ENCODE measurements at places on chromosomes 11 and 22. TPM values are rescaled to one million over a fixed set of nuclear protein-coding genes. Genes with fewer than 3 reads are reported as not detected.

- DNase-seq: peak; percentile 62
- H3K27me3 ChIP-seq: no peaks in the 10 kb centered on the region
- H3K27ac ChIP-seq: no peak overlapping the region
- no peaks in the 10 kb centered on the region for H3K36me3 ChIP-seq
Measured at GRCh38 chr11:117931971-117932370, 2.8 kb upstream of the TMPRSS13 start.

GRCh38 chr11:45056529-45056928, 89.9 kb upstream of the PRDM11 start:
- DNase-seq: no peak
- no peaks in the 10 kb centered on the region for H3K36me3 ChIP-seq
- H3K27me3 ChIP-seq: no peaks in the 10 kb centered on the region
- H3K4me3 ChIP-seq: no peak overlapping the region
- no peak overlapping the region for H3K27ac ChIP-seq

DNA sequence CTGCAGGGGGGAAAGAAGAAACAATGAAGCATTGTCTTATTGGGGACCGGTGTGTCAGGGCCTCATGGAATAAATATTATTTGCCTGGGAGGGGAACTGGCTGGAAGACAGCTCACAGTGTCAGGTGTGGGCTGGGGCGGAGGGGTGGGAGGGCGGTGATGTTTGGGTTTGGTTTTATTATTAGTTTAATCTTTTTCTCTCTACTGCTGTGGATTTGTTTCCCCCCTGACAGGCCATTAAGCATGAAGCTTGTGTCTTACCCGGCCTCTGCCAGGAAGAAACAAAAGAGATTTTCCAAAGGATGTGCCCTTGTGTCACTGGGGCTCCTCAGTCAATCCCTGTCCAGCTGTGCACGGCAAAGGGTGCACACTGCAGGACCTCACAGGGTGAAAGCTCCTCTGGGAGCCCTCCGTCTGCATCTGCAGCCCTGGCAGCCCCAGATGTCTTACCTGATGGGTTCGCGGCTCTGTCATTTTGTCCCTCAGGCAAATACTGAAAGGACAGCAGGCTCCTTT, 203.1 kb upstream of the TMEM45B start:
- H3K4me3 ChIP-seq: no peak overlapping the region
- H3K27me3 ChIP-seq: no peaks in the 10 kb centered on the region
- H3K36me3 ChIP-seq: no peaks in the 10 kb centered on the region
- no peaks in the 10 kb centered on the region for H3K4me1 ChIP-seq

DNA sequence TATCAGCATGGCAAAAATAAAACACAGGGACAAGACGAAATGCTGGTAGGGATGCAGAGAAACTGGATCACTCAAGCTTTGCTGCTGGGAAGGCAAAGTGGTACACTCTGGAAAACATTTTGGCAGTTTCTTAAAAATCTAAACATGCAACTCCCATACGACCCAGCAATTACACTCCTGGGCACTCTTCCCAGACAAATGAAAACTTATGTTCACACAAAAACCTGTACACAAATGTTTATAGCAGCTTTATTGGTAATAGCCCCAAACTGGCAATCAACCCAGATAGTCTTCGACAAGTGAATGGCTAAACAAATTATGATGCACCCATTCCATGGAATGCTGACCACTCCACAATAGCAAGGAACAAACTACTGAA, 35.8 kb upstream of the PRR5 start:
- no peaks in the 10 kb centered on the region for H3K4me1 ChIP-seq
- H3K36me3 ChIP-seq: no peaks in the 10 kb centered on the region
- no peak overlapping the region for H3K27ac ChIP-seq
- peaks cover 18% of the 10 kb centered on the region for H3K27me3 ChIP-seq
- H3K4me3 ChIP-seq: no peak overlapping the region
- no peak for DNase-seq

GRCh38 chr22:23222033-23222792, 41.9 kb downstream of the BCR start:
- no peaks in the 10 kb centered on the region for H3K27me3 ChIP-seq
- no peaks in the 10 kb centered on the region for H3K36me3 ChIP-seq
- no peak for DNase-seq
- no peaks in the 10 kb centered on the region for H3K4me1 ChIP-seq
- H3K27ac ChIP-seq: no peak overlapping the region
- H3K4me3 ChIP-seq: no peak overlapping the region

OR51E2 gene
- 2.5 TPM for total RNA-seq

DNA sequence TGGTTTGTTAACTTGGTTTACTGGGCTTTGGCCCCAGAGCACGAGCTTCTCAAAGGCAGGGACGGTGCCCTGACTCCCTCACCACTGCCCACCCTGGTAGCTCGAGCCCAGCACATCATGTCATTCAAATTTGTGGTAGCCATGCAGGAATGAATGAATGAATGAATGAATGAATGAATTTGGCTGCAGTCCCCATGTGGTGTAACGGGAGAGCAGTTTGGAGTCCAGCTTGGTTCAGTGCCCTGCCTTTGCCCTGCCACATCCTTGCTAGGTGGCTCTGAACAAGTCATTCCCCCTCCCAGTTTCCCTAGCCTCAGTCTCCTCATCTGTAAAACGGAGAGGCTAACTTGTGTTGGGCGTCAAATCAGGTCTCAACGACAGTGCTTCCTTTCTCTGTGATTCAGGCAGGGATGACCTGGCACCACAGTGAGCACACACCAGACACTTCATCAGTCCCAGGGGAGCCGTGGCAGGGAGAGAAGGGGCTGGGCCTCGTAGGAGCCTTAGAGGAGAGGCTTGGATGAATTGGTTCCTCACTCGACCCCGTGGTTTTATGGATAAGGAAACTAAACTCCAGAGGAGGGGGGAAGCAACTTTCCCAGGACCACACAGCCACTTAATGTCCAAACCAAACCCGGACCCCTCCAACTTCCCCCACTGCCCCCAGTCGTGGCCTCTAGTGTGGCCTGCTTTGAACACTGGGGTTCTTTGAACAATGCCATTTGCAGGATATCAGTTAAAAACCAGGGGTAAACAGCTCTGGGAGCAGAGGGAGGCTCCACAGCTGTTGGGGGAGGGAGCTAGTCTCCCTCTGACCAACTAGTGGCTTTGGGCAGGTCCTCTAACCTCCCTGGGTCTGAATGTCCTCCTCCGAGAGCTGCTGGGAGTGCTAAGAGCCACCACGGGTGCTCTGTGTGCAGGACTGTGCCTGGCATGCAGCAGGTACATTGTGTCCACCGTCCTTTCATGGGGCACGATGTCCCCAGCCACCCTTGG, 86.2 kb downstream of the CACNA1I start:
- no peak overlapping the region for H3K27ac ChIP-seq
- no peaks in the 10 kb centered on the region for H3K36me3 ChIP-seq
- peaks cover 64% of the 10 kb centered on the region for H3K27me3 ChIP-seq
- no peak overlapping the region for H3K4me3 ChIP-seq
- DNase-seq: no peak

CDC42EP1 gene
- 28.0 TPM for total RNA-seq

LMO1 gene
- 0.66 TPM for total RNA-seq

GRCh38 chr11:19723572-19724342, 11.1 kb downstream of the NAV2 start:
- peak overlapping the region; percentile 73 for H3K27ac ChIP-seq
- no peaks in the 10 kb centered on the region for H3K36me3 ChIP-seq
- peak; percentile 84 for DNase-seq
- peaks cover 88% of the 10 kb centered on the region for H3K4me1 ChIP-seq
- H3K4me3 ChIP-seq: no peak overlapping the region
- H3K27me3 ChIP-seq: no peaks in the 10 kb centered on the region

- peak; percentile 49 for DNase-seq
- no peak overlapping the region for H3K27ac ChIP-seq
- no peaks in the 10 kb centered on the region for H3K36me3 ChIP-seq
- no peak overlapping the region for H3K4me3 ChIP-seq
- H3K27me3 ChIP-seq: no peaks in the 10 kb centered on the region
Measured at GRCh38 chr11:76796511-76797198, 13.5 kb downstream of the TSKU start.

GRCh38 chr22:31451709-31452571, 37.7 kb downstream of the EIF4ENIF1 start:
- H3K4me1 ChIP-seq: no peaks in the 10 kb centered on the region
- no peak for DNase-seq
- no peaks in the 10 kb centered on the region for H3K27me3 ChIP-seq

DNA sequence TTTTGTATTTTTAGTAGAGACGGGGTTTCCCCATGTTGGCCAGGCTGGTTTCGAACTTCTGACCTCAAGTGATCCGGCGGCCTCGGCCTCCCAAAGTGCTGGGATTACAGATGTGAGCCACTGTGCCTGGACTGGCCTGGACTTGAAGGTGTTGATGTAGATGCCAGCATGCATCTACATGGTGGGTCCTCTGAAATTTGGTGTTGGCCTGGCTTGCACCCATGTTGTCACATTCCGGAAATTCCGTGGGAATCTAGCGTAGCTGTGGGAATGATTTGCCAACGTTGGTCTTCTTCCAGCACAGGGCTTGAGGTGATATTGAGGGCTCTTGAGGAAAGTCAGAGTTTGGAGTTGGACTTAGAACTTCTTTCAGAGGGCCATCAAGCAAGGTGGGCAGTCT, 6.5 kb downstream of the PACS1 start:
- no peak for DNase-seq
- peaks cover 40% of the 10 kb centered on the region for H3K4me1 ChIP-seq
- no peak overlapping the region for H3K27ac ChIP-seq
- H3K27me3 ChIP-seq: no peaks in the 10 kb centered on the region
- no peak overlapping the region for H3K4me3 ChIP-seq
- H3K36me3 ChIP-seq: no peaks in the 10 kb centered on the region

DNA sequence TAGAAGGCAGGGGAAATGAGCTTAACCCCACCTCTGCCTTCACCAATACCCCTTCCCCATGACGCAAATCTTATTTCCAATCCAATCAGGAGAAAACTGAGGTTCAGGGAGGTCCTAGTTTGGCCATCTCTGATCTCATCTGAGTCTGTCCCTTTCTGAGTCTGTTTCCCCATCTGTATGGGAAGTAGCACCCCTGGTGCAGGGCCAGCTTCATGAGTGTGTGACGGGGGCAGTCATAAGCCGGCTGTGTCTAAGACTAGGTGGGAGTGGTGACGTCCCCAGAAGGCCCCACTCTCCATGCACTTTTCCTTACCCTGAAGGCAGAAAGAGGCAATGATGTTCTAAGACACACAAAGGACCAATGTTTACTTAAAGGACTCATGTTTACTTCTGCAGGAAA, 72.3 kb downstream of the MN1 start:
- no peak overlapping the region for H3K27ac ChIP-seq
- H3K4me1 ChIP-seq: no peaks in the 10 kb centered on the region
- H3K36me3 ChIP-seq: no peaks in the 10 kb centered on the region

TNNI2 gene
- total RNA-seq: not detected

DNA sequence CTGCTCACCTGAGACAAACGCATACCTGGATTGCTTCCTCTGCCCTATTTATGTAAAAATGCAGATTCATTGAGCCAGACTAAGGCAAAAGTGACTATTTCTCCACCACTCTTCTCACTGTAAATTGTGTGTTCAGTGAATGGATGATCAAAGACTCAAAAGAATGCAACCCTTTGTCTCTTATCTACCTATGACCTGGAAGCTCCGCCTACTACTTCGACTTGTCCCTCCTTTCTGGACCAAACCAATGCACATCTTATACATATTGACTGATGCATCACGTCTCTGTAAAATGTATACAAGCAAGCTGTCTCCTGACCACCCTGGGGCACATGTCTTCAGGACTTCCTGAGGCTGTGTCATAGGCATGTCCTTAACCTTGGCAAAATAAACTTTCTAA, 418.0 kb upstream of the SYN3 start:
- H3K27ac ChIP-seq: peak overlapping the region; percentile 41
- no peaks in the 10 kb centered on the region for H3K27me3 ChIP-seq
- H3K4me3 ChIP-seq: no peak overlapping the region
- H3K4me1 ChIP-seq: no peaks in the 10 kb centered on the region
- DNase-seq: no peak
- no peaks in the 10 kb centered on the region for H3K36me3 ChIP-seq

APOL3 gene
- 27.4 TPM for total RNA-seq

PAMR1 gene
- total RNA-seq: 19.7 TPM

GRCh38 chr11:73680687-73681086, 34.3 kb downstream of the PLEKHB1 start:
- H3K4me1 ChIP-seq: no peaks in the 10 kb centered on the region
- peaks cover 5% of the 10 kb centered on the region for H3K36me3 ChIP-seq
- no peak overlapping the region for H3K4me3 ChIP-seq
- no peak for DNase-seq

CARD16 gene
- total RNA-seq: 5.1 TPM

DNA sequence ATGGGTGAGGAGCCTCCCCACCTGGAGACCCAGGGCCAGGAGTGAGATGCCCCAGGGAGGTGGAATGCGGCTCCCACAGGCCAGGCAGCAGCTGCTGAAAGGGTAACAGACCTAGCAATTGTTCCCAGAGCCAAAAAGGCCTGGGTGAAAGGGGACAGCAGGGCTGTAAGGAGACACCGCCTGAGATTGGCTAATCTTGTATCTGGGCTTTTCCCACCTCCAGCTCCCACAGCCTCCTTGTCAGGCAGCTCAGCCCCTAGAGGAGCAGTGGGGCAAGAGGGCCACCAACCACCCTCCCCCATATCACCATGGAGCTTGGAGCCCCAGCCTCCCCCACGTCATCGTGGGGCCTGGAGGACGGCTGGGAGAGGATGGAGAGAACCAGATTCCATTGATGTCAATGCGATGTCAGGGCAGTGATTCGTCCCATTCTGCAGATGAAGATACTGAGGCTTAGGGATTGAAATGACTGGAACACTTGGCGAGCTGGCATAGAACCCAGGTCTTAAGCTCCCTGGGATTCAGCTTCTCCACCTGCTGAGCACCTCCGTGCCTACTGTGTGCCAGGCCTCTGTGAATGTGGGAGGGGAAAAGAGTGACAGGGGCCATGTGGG, 2.9 kb upstream of the MGAT3 start:
- no peaks in the 10 kb centered on the region for H3K36me3 ChIP-seq
- H3K27me3 ChIP-seq: peaks cover 35% of the 10 kb centered on the region
- no peak overlapping the region for H3K4me3 ChIP-seq
- no peak overlapping the region for H3K27ac ChIP-seq
- H3K4me1 ChIP-seq: peaks cover 15% of the 10 kb centered on the region

DNA sequence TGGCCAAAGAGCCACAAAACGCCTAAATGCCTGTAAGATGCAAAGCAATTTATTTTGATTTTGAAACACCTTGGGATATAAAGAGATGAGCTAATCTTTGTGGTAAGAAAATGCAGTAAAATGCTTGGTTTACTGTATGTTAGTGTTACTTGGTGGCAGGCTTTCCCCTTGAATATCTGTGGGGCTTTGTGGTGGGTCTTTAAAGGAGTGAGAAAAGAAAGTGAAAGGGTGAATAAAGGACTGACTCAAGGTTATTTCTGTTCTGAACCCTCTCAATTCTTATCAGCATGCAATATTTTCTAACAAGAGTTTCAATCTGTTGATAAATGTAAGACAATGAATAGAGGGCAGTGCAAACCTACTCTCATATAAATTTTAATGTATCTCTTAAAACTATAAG, 1555.9 kb upstream of the RAG2 start:
- no peaks in the 10 kb centered on the region for H3K27me3 ChIP-seq
- DNase-seq: no peak
- H3K4me1 ChIP-seq: no peaks in the 10 kb centered on the region
- H3K27ac ChIP-seq: no peak overlapping the region
- H3K36me3 ChIP-seq: no peaks in the 10 kb centered on the region

MGAT3 gene
- 1.4 TPM for total RNA-seq

GRCh38 chr11:198236-198806, 5.4 kb downstream of the SCGB1C1 start:
- H3K4me3 ChIP-seq: no peak overlapping the region
- H3K4me1 ChIP-seq: no peaks in the 10 kb centered on the region
- no peaks in the 10 kb centered on the region for H3K27me3 ChIP-seq
- no peak overlapping the region for H3K27ac ChIP-seq

Measured in sigmoid colon (tissue), 7 donors.